Kidney (tissue), 22 donors: ENCODE measurements at places on chromosomes 11 and 22. TPM values are rescaled to one million over a fixed set of nuclear protein-coding genes. Genes with fewer than 3 reads are reported as not detected.

Gene PKDREJ
- total RNA-seq = 0.06 TPM

Gene FAM111A
- 42.2 TPM for total RNA-seq

Gene ANO9
- 21.8 TPM for total RNA-seq

Gene TTC36
- total RNA-seq = 1.1 TPM

Gene ARHGAP42
- total RNA-seq = 18.9 TPM

Gene CENPM
- 2.8 TPM for total RNA-seq

Gene CAVIN3
- total RNA-seq = 58.1 TPM

Gene DNAJB13
- 4.3 TPM for total RNA-seq

Gene MRGPRE
- total RNA-seq = 0.22 TPM

Gene BET1L
- total RNA-seq = 56.5 TPM

Gene ADM
- total RNA-seq = 14.4 TPM

Gene ZBTB16
- 126 TPM for total RNA-seq

Gene SHISAL1
- 1.1 TPM for total RNA-seq

Gene APOBEC3B
- 2.7 TPM for total RNA-seq

Gene CHADL
- total RNA-seq = 2.7 TPM

Gene P2RY2
- total RNA-seq = 9.7 TPM

Gene FAT3
- total RNA-seq = 2.6 TPM

Gene RAB3IL1
- 14.6 TPM for total RNA-seq
